Stimulated activated CD4-positive, alpha-beta T cell treated with anti-CD3 and anti-CD28 coated beads, Interleukin-2, amount 100 ng/mL, for 4 hours (primary cell): ENCODE measurements at places on chromosomes 13 and 19.

DNA sequence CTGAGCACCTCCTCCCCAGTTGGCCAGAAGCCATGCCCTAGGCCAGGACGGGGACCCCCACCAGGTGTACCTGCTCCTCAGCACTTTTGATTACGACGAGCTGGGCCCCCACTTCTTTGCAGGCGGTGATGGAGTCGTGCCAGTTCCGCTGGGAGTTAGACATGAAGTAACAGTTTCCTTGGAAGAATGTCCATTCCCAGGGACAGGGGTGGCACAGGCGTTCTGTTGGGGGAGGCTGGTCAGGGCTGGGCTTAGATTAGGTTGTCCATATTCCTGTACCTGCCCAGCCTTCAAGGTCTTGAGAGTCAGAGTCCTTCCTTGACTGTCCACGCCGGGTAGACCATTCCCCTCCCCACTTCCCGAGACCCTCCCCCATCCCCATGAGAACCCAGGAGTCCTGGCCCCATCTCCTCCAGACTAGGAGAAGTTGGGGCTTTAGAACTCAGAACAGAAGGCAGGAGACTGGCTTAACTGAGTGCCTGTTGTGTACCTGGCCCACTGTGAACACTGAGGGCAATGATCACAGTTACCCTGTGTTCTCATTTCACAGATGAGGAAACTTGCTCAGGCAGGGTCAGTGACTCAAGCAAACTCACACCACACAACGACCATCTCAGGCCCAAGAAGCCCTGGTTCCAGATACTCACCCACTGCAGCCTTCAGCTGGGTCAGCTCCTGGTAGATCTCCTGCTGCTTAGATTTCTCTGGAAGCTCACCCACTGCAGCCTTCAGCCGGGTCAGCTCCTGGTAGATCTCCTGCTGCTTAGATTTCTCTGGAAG is 2.3 kb downstream of the CD209 start:
- no peak for DNase-seq

DNA sequence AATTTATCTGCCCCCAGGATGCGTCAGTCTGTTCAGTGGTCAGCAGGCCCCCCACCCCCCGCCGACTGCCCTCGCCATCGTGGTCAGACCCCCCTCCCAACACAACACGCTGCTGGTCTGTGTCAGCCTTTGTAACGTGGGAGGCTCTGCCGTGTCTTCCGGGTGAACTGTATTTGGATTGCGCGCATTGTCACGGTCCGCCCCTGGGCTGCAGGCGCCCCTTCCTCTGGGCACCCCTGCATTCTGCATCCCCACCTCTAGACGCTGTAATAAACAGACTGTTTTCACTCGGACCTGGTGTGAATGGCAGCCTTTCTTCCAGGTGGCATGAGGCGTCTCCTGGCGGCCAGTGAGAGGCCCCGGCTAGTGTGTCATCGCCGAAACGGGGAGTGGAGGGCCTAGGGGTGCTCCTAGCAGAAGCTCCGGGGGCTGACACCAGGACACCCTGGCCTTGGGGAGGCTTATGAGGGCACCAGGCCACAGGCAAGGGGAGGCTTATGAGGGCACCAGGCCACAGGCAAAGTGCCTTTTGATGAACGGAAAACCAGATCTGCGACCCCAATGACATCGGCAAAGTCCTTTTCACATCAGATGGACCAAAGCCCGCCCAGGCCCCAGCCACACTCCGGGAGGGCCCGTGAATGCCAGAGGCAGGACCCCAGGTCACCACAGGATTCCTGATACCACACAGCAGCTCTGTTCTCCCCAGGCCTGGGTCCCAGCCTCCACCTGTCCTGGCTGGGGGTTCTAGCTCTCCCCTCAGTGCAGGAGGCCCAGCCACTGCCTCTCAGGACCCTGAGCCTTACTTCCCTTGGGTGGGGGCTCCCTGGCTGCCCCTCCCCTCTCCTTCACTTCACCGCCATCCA is 3.6 kb downstream of the PLEKHJ1 start:
- DNase-seq = no peak

- DNase-seq = no peak
Measured at GRCh38 chr19:6092329-6093286, 17.7 kb downstream of the RFX2 start.

GRCh38 chr13:19606152-19606551 is 27.3 kb upstream of the MPHOSPH8 start:
- no peak for DNase-seq
